ENCODE measurements at places on chromosomes 6 and 20. TPM values are rescaled to one million over a fixed set of nuclear protein-coding genes. Genes with fewer than 3 reads are reported as not detected.
A peak's percentile ranks its signal among the peaks of the same experiment; 100 is the strongest.

PNLDC1 gene
- total RNA-seq, result not detected

ZNF341 gene
- 4.6 TPM for total RNA-seq

ADGRB3 gene
- total RNA-seq, result under 0.01 TPM

ACAT2 gene
- 17.8 TPM for total RNA-seq

OR11A1 gene
- total RNA-seq, result not detected

MAS1 gene
- total RNA-seq, result under 0.01 TPM

FOXQ1 gene
- not detected for total RNA-seq

LY6G6C gene
- 0.54 TPM for total RNA-seq

NTSR1 gene
- 0.27 TPM for total RNA-seq

SSTR4 gene
- not detected for total RNA-seq

CNBD2 gene
- 8.3 TPM for total RNA-seq

TPBG gene
- total RNA-seq, result 4.6 TPM

ZC2HC1B gene
- total RNA-seq, result not detected

MDFI gene
- total RNA-seq, result not detected

- DNase-seq, result no peak
Measured at GRCh38 chr6:82980086-82980485, 85.6 kb downstream of the UBE3D start.

GRCh38 chr6:26351544-26351953 is 13.4 kb upstream of the BTN3A2 start:
- no peak for DNase-seq

- DNase-seq, result no peak
Measured at GRCh38 chr20:44750081-44750805, 4.6 kb downstream of the KCNK15 start.

DNA sequence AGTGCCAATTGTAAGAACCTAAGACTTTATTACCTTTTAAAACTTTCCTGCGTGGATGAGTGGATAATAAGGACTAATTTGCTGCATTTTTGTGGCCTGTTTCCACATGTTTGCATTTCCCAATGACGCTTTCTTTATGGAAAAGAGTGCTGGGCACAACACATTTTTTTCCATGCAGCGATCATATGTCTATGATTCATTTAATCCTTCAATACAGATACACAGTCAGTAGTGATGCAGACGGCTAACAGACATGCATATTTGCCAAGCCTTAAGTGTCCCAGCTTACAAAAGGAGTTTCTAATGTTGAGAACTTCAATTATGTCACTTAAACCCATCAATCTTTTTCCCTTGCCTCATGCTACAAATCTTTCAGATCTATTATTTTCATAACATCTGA is 239.8 kb upstream of the PREP start:
- DNase-seq, result no peak

DNA sequence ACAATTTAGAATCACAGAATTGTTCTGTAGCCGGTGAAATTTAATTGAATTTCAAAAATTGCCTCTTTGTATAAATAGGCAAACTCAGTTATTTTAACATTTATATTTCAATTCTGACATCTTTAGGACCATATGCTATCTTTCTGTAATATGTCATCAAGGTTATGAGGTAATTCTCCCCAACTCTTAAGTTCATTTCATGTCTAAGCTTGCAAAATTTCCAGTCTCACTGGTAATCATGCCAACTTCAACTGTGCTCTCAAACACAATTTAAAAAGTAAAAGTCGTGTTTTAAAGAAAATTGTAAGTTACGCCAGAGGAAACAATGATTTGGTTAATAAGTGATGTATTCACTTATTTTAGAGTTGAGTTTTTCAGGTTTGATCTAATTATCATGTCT is 1.4 kb downstream of the NCOA7 start:
- DNase-seq, result no peak

- no peak for DNase-seq
Measured at GRCh38 chr20:57385940-57386339, 5.3 kb upstream of the RBM38 start.

GRCh38 chr6:551405-551804 is 105.5 kb downstream of the HUS1B start:
- DNase-seq, result peak; percentile 41

DNA sequence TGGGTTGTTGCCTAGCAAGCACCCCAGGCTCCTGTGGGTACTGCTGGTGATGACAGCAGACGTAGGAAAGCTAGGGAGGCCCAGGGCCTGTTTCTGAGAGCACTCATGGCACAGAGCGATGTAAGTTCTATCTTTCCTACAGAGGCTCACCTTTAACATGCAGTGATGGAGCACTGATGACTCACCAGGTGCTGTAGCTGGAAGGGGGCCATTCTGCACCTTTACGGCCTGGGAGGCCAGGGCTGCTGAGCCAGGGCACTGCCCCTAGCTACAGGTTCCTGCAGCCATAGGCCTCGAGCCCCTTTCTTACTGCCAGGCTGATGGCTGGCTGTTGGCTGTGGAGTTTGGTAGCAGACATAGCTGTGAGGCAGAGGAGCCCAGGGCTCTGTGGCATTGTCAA is 31.1 kb upstream of the GPR6 start:
- no peak for DNase-seq

GRCh38 chr6:36033935-36034334 is 6.3 kb downstream of the MAPK14 start:
- DNase-seq, result no peak

GRCh38 chr6:14190191-14190928 is 72.8 kb downstream of the CD83 start:
- DNase-seq, result no peak

DNA sequence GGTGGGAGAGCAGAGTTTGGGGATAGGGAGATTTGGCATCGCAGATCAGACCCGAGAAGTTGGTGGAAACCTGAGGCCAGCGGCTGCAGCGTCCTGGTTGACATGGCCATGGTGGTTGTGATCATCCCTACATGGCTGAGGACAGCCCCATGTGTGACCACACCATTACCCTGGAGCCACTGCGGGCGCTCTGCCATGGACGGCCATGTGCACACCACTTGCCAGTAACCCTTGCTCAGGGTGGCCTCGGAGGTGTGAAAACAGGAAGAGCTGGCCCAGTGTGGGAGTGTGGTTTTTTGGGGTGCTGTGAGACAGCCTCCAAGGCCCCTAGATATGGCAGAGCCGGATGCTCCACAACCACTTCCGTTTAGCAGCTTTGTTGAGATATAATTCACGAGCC is 64.4 kb downstream of the TMEM242 start:
- no peak for DNase-seq

DNA sequence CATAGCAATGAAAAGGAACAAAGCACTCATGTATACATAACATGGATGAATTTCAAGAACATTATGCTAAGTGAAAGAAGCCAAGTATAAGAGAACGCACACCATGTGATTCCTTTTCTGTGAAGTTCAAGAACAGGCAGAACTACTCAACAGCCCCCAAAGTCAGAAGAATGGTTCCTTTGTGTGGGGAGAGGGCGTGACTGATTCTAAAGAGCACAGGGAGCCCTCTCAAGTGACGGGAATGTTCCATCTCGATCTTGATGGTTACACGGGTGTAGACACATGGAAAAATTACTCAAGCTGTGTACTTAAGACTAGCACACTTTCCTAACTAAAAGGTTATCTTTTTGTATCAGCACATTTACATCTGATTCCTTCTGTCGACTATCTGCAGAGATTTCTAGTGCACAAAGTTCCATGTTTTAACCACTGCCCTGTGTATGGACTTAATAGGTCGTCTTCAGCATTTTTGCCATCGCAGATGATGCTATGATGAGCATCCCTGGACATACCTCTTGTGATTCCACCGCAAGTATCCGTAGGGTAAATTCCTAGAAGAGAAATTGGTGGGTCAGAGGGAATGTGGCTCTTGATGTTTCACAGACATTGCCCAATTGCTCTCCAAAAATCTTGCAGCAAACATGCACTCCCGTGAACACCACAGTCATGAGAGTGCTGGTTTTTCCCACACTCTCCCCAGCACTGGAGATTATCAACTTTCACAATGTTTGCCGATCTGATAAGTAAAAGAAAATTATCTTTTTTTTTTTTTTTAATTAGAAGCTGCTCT is 279.3 kb downstream of the BMP7 start:
- DNase-seq, result no peak

GRCh38 chr6:50939931-50940330 is 121.3 kb downstream of the TFAP2B start:
- DNase-seq, result no peak

GRCh38 chr6:51857134-51857533 is 230.3 kb downstream of the PKHD1 start:
- no peak for DNase-seq

DNA sequence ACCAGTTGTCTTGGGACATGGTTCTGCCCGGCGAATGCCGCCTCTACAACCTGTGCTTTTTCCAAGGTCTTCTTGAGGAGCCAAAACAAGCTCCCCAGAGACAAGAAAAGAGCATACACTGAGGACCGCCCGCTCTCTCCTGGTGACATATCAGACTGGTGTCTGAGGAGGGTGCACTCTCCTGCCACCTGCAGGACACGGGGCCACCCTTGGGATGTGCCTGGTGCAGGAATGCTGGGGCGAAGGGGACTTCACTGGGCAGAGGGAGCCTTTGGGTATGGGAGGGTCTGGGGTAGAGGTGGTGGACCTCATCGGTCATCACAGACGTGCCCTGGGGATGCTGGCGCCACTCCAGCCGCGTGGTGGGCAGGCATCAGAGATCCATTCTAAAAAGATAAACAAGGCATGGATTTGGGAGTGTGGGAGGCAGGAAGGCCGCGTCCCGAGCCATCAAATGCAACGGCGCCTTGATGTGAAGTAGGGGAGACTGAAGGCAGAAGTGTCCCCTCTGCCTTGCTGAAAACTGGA is 163.3 kb downstream of the CD83 start:
- no peak for DNase-seq

- no peak for DNase-seq
Measured at GRCh38 chr6:29872791-29873190, 45.2 kb downstream of the HLA-G start.

- DNase-seq, result no peak
Measured at GRCh38 chr20:5614506-5614905, 135.7 kb upstream of the SHLD1 start.
